ENCODE measurements at places on chromosomes 12 and 14. TPM values are rescaled to one million over a fixed set of nuclear protein-coding genes. Genes with fewer than 3 reads are reported as not detected.

GRCh38 chr12:15477761-15478160 lies 155.5 kb downstream of the PTPRO start:
- DNase-seq: peak; percentile 64

DNA sequence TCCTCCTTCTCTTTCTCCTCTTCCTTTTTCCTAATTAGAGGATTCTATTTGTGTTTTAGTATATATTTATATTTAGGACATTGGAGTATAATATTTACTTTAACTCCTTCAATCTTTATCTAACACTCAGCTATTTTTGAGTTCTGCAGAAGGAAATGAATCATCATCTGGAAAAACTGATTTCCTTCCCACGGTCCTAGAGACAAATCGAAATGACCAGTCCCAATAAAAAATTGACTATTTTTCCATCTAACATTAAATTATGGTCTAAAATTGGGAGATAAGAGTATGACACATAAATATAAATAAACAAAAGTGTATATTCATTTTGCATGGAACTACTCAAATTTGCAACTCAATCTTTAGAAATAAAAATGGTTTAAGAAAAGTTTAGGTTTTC lies 167.4 kb downstream of the TMTC3 start:
- no peak for DNase-seq

GRCh38 chr12:70553391-70553859 lies 83.8 kb downstream of the PTPRB start:
- peak; percentile 6 for DNase-seq

GRCh38 chr12:132253698-132254480 lies 75.5 kb downstream of the GALNT9 start:
- no peak for DNase-seq

GRCh38 chr14:20631023-20631879 lies 10.2 kb downstream of the OR6S1 start:
- DNase-seq: peak; percentile 48

Gene GLT1D1
- total RNA-seq: 4.2 TPM

Gene SERPINA9
- total RNA-seq: not detected

Gene KRT75
- total RNA-seq: not detected

Gene IKZF4
- 0.30 TPM for total RNA-seq
